BJ (cell line): ENCODE measurements at places on chromosomes 1 and 21.

DNA sequence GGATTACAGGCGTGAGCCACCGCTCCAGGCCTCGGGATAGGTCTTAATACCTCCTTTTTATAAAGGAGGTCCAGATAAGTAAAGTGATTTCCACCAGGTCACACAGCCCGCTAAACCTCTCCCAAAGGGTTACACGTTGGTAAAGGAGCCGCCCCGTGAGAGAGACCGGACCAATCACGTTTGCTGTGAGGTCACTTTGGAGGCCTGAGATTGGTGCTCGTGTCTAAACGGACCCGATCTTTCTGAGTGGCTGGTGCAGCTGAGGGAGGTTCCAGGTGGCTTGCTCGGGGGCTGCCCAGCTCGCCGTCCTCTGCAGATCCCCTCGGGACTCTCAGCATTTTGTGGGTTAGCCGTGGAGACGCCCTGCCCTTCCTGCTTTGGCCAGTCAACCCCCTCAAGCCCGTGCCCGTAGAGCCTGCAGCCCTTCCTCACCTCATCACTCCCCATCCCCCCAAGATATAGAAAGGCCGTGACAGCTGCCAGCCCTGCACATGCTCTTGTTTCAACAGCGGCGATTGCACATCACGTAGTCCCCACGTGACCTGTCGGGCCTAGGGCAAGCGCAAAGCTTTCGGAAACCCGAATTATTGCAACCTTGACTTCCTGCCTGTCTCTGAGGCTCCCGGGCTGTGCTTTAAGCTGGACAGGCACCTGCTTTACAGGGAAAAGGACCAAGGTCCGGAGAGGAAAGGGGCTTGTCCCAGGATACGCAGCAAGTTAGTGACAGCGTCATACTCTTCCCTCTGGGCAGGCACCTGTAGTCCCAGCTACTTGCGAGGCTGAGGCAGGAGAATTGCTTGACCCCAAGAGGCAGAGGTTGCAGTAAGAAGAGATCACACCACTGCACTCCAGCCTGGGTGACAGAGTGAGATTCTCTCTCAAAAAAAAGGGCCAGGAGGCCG lies 5.0 kb upstream of the COA7 start:
- peak; percentile 46 for DNase-seq

GRCh38 chr1:245277276-245277675 lies 122.5 kb downstream of the KIF26B start:
- DNase-seq, result no peak

DNA sequence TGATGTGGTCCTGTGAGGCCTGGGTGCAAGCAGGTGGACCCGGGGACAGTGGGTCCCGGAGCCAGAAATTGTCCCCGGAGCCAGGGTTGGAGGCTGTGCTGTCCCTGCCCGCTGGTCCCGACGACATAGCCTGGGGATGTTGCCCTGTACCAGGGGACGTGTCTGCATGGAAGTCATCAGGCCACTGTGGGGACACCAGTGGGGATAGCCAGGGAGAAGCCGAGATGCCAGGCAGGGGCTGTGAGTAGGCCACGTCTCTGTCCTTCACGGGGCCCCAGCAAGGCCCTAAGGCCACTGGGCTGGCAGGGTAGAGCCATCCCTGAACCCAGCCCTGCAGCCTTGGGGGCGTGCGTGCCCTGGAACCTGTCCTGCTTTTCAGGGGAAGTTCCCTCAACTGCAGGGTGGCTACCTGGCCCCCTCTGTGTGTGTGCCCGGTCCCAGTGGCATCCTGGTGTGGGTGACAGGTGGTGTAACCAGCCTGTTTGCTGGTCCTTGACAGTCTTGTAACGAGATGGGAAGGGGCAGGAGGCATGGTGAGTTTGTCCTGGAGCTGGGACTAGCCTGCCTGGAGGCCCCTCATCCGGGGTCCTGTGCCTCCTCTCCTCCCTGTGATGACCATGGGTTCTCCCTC lies 73.2 kb downstream of the OBSCN start:
- no peak for DNase-seq

- DNase-seq, result no peak
Observed at GRCh38 chr1:234782791-234783190, 172.8 kb upstream of the IRF2BP2 start.

GRCh38 chr1:6873298-6874015 lies 88.2 kb downstream of the CAMTA1 start:
- no peak for DNase-seq

DNA sequence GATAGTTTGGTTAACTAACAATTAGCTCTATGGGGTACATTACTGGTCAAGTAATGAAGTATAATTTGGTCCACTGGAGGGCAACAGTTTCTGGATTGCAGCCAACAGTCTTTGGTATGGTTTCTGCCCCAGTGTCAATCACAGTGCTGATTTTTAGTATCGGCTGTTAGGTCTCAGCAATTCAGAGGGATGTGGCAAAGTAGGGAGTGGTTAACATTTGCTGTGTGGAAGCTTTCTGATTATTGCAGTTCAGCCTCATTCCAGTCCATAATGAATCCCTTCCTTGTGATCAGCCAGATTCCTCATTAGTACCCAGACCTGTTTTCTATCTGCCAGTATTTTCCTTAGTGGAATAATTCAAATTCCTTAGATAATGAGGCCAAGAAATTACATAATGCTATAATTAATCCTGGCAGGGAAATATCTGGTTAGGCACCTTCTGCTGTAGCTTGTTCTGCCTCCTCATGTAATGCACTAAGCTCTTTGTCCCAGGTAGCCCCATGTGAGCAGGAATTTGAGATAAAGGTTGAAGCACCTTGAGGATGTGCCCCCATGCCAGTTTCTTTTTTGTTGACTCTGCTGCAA lies 14.0 kb downstream of the F3 start:
- DNase-seq, result no peak

GRCh38 chr1:71086331-71086730 lies 5.5 kb upstream of the ZRANB2 start:
- peak; percentile 12 for DNase-seq

- no peak for DNase-seq
Observed at GRCh38 chr1:210372491-210372890, 43.8 kb downstream of the HHAT start.

- DNase-seq, result no peak
Observed at GRCh38 chr1:7385471-7386225, 385.4 kb upstream of the VAMP3 start.

GRCh38 chr1:82485591-82486369 lies 685.0 kb downstream of the ADGRL2 start:
- DNase-seq, result no peak

DNA sequence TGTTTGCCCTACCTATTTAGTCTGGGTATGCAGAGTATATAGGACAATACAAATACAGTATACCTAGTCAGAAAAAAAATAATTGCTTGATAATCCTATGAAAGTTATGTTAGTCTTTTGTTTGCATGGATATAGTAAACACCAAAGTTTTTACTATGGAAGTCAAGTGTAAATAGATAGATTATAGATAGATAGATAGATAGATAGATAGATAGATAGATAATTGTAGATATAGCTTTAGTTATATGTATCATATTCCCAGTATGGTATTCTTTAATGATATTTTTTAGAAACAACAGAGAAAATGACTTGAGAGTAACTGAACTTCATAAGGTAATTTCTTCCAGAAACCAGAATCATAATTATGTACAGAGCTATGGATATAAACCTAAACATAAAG lies 158.2 kb downstream of the NCAM2 start:
- no peak for DNase-seq
